ENCODE measurements at places on chromosomes 12 and 14.

GRCh38 chr14:104116756-104117340 is 21.5 kb upstream of the KIF26A start:
- no peaks in the 10 kb centered on the region for H3K36me3 ChIP-seq
- H3K27me3 ChIP-seq, result no peaks in the 10 kb centered on the region
- H3K4me3 ChIP-seq, result no peak overlapping the region
- no peak overlapping the region for H3K27ac ChIP-seq

GRCh38 chr12:131620946-131621681 is 89.8 kb upstream of the SFSWAP start:
- H3K4me1 ChIP-seq, result no peaks in the 10 kb centered on the region
- H3K27ac ChIP-seq, result no peak overlapping the region
- H3K36me3 ChIP-seq, result no peaks in the 10 kb centered on the region
- no peaks in the 10 kb centered on the region for H3K27me3 ChIP-seq

- H3K27ac ChIP-seq, result no peak overlapping the region
- no peaks in the 10 kb centered on the region for H3K4me1 ChIP-seq
Measured at GRCh38 chr12:115437061-115437567, 753.1 kb upstream of the TBX3 start.

DNA sequence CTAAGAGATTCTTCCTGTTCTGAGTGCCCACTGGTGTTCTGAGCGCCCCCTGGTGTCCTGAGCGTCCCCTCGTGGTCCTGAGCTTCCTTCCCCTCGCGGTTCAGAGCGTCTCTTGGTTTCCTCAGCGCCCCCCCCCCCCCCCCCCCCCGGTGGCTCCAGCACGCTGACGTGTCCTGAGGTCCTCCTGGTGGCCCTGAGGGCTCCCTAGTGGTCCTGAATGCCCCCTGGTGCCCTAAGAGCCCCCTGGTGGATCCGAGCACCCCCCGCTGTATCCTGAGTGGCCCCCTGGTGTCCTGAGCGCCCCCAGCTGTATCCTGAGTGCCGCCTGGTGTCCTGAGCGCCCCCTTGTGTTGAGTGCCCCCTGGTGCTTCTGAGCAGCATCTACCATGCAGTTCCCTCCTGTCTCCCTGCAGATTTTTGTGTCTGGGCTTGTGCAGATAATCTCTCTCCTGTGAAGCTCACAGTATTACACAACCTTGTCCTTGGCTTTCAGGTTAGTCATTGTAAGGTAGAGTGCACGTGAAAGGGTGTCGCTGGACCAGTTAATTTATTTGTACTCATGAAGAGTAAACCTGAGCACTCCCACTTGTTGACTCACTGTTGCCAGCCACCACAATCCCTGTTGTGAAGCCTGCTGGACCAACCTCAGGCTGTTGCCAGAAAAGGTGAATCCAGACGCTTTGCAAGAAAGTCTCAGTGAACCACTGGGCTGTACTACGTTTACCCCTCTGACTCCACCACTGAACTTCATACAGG is 1168.4 kb downstream of the TMEM121 start:
- no peak overlapping the region for H3K27ac ChIP-seq
- no peak overlapping the region for H3K4me3 ChIP-seq
- H3K36me3 ChIP-seq, result no peaks in the 10 kb centered on the region
- no peak for DNase-seq

DNA sequence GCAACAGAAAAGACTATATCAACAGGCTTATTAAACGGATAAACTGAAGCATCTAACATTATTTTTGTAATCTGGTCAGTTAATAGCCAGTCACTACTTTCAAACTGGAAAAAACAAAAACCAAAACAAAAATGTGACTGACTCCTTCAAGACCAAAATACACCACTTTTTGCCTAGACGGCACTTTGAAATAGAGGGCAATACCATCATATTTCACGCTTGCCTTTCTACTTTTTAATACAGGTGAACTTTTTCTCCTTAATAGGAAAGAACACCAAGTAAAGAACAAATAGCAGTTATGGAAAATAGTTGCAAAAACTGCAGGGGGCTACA is 550 bp upstream of the NUP107 start:
- peaks cover 29% of the 10 kb centered on the region for H3K4me1 ChIP-seq
- DNase-seq, result peak; percentile 45
- H3K36me3 ChIP-seq, result peaks cover 20% of the 10 kb centered on the region
- H3K27me3 ChIP-seq, result no peaks in the 10 kb centered on the region
- H3K4me3 ChIP-seq, result peak overlapping the region; percentile 92

GRCh38 chr12:132116709-132117557 is 27.2 kb downstream of the DDX51 start:
- H3K4me1 ChIP-seq, result no peaks in the 10 kb centered on the region
- H3K27me3 ChIP-seq, result no peaks in the 10 kb centered on the region
- DNase-seq, result no peak
- no peak overlapping the region for H3K4me3 ChIP-seq
- peaks cover 31% of the 10 kb centered on the region for H3K36me3 ChIP-seq

DNA sequence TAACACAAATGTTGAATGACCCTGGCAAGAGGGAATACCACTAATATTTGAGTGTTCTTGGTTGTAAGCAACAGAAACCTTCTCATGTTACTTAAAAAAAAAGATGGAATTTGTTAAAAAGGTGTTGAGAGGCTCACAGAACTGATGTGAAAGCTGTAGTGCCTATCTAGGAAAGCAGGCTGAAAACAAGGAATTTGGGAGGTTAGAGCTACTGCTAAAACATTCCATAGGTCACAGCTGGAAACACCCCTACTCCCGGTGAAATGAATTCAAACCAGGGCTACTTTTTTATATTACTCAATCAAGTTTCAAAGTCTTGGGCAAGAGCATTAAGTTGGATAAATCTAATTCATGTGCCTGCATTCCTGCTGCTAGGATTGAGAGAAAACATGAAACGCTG is 104.1 kb downstream of the SLC35F4 start:
- DNase-seq, result no peak
- no peaks in the 10 kb centered on the region for H3K36me3 ChIP-seq
- no peak overlapping the region for H3K4me3 ChIP-seq
- H3K27ac ChIP-seq, result no peak overlapping the region
- peaks cover 6% of the 10 kb centered on the region for H3K27me3 ChIP-seq

- no peak overlapping the region for H3K27ac ChIP-seq
- no peaks in the 10 kb centered on the region for H3K27me3 ChIP-seq
- H3K36me3 ChIP-seq, result no peaks in the 10 kb centered on the region
Measured at GRCh38 chr12:122888232-122888752, 7.6 kb downstream of the VPS37B start.

- H3K36me3 ChIP-seq, result no peaks in the 10 kb centered on the region
- no peak overlapping the region for H3K4me3 ChIP-seq
- no peak overlapping the region for H3K27ac ChIP-seq
- no peaks in the 10 kb centered on the region for H3K27me3 ChIP-seq
- peaks cover 6% of the 10 kb centered on the region for H3K4me1 ChIP-seq
- no peak for DNase-seq
Measured at GRCh38 chr12:104623883-104624282, 167.1 kb downstream of the CHST11 start.

DNA sequence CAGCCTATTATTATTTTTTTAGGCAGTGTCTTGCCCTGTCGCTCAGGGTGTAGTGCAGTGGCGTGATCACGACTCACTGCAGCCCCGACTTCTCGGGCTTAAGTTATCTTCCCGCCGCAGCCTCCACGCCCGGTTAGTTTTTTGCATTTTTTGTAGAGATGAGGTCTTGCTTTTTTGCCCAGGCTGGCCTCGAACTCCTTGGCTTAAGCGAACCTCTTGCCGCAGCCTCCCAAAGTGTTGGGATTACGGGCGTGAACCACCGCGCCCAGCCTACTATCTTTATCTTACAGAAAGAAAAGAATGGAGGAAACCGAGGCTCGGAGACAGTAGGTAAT is 507 bp upstream of the PTPN11 start:
- peak overlapping the region; percentile 45 for H3K27ac ChIP-seq
- peak overlapping the region; percentile 100 for H3K4me3 ChIP-seq
- no peaks in the 10 kb centered on the region for H3K27me3 ChIP-seq
- H3K36me3 ChIP-seq, result peaks cover 7% of the 10 kb centered on the region
